ENCODE measurements at places on chromosomes 6 and 20. TPM values are rescaled to one million over a fixed set of nuclear protein-coding genes. Genes with fewer than 3 reads are reported as not detected.

DNA sequence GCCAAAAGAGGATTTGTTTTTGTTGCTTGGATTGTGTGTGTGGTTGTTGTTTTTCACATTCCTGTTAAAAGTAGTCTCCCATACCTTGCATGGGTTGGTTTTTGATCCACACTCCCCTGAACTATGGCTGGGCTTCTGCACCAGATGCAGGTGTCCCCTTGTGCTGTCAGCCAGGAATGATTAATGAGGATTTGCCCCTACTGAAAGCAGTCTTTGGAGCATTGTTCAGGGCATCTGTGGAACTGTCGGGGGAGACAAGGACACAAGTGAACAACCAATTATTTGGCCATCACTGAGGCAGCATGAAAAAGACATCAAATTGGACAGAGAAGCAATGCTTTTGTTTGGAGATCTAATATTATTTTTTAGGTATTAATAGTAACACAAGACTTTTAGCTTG, 373.2 kb upstream of the MMS22L start:
- DNase-seq = no peak

DNA sequence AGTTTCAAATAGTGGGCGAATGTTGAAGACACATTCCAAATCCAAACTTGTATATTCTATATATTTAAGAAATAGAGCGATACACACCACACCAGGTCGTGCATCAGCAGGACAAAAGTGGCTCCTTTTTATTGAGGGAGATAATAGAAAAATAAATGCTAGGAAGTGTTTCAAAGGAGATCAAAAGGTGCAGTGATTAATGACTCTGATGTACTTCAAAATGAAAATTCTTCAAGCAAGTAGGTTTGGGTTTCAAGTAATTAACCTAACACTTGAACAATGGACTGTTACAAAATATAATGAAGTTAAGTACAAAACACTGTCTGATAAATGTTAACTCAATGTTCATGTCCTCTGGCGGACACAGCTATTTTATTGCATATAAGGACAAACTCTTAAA, 185.9 kb downstream of the BTBD9 start:
- no peak for DNase-seq

DNA sequence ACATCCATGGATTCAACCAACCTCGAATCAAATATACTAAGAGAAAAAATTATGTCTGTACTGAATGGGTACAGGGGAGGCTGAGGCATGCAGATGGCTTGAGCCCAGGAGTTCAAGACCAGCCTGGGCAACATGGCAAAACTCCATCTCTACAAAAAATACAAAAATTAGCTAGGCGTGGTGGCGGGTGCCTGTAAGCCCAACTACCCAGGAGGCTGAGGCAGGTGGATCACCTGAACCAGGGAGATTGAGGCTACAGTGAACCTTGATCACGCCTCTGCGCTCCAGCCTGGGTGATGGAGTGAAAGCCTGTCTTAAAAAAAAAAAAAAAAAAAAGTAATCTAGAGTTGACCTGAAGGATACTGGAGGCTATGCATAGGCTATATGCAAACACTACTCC, 219.1 kb upstream of the SNX9 start:
- DNase-seq = no peak

DNA sequence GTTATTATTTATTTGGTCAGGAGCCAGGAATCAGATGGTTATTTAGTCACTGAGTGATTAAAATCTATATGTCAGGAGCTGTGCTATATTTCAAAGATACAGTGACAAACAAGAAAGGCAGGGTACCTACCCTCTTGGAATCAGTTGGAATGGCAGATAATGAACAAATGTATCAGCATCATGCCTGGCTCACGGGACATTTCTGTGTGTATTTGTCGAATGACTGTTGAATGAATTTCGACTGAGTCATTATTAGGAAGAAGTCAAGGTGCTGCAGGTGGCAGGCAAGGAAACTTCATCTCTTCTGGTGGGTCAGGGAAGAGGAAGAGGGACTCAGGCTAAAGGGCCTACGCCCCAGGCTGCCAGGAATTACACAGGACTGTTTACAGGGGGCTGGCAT, 13.6 kb downstream of the PKIG start:
- no peak for DNase-seq

GRCh38 chr6:6781172-6781872, 192.8 kb downstream of the LY86 start:
- DNase-seq = no peak

DNA sequence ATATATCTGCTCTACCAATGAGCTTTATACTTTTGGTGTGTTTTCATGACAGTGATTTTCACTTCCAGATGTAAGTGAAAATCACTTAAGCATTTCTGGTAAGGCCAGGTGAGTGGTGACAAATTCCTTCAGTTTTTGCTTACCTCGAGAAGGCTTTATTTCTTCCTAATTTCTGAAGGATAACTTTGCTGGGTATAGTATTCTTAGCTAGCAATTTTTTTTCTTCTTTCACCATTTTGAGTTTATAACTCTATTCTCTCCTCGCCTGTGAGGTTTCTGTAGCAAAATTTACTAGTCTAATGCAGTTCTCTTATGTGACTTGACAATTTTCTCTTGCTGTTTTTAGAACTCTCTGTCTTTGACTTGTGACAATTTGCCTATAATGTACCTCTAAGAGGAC, 7.1 kb downstream of the FHL5 start:
- no peak for DNase-seq

The CD24 gene
- 0.68 TPM for total RNA-seq

The SLC18B1 gene
- 8.8 TPM for total RNA-seq

Data from activated naive CD8-positive, alpha-beta T cell treated with anti-CD3 and anti-CD28 coated beads, Interleukin-2, amount 10 ng/mL, durations not matched to agents 7 days and 5 days (primary cell).